NCI-H2029 (cell line): ENCODE measurements at places on chromosomes 3 and 15.

GRCh38 chr3:151002003-151002981 is 29.8 kb upstream of the CLRN1 start:
- no peak for DNase-seq

- DNase-seq = no peak
These were observed 325.8 kb upstream of the NAALADL2 start for GRCh38 chr3:174533286-174533685.

- DNase-seq = no peak
These were observed 420.3 kb downstream of the RSL24D1 start for GRCh38 chr15:54776410-54776809.

DNA sequence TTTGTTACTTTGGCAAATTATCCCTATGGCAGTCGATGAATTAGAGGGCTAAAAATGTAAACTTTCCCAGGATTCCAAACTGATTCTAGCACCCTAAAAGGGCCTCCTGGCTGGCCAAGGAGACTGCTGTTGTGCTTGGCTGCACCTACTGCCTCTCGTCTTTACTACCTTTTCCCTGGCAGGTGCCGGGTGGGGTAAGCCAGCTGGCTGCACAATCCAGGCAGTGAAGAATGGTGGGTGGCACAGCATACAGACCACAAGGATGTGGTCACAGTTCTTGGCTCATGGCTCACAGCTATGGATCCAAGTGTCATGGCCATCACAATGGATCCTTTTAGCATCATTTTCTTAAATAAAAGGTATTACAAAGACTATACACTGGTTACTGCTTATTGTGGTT is 20.7 kb upstream of the SLC25A26 start:
- DNase-seq = peak; percentile 13

DNA sequence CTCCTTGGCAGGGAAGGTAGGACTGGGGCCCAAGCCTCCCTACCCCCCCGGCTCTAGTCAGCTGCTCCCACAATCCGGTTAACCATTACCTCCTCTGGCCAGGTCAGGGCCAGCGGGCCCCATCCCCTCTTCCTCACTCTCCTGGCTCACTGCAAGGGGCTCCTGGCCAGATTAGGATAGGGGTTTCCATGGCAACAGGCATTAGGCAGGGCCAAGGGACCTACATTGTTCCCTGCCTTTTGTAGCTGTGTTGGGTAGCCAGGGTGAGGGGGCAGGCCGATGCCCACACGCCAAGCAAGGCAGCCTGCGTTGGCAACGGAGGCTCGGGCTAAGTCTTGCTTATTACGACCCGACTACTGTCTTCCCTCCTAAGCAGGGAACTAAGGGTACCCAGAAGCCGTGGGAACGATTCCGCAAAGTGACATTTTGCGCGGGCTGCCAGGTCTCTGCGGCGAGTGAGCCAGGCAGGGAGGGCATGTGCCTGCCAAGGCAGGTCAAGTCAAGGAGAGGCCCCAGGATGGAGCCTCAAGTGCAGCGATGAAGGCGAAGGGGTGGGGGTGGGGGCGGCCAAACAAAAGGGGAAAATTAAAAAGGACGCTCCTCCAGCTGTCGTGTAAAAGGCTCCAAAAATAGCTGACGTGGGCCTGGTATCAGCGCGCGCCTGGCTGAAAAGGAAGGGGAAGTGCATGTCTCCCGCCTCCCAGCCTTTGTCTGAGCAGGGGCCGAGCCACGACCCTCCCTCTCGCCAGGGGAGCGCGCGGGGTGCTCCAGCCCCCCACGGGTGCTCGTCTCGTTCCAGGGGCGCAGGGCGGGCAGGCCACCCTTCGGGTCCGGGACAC is 919 bp downstream of the IDH2 start:
- peak; percentile 7 for DNase-seq

DNA sequence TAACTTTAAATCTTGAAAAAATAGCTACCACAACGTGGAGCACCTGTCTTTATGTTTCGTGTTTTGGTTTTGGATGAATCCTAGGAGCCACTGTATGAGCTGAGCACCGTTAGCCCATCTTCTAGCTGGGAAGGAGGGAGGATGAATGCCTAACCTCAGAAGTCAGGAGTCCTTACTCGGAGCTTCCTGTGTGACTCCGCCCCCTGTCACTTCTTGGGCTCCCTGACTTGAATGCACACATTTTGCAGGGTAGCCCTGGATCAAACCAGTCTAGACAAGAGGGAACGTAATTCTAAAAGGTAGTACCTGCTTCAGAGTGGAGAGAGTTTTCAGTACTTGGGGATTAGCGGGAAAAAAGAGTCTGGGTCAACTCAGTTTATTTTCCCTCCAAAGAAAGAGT is 5.3 kb downstream of the GABRA5 start:
- DNase-seq = no peak
